GM19239 (cell line): ENCODE measurements at places on chromosomes 6 and 20.

DNA sequence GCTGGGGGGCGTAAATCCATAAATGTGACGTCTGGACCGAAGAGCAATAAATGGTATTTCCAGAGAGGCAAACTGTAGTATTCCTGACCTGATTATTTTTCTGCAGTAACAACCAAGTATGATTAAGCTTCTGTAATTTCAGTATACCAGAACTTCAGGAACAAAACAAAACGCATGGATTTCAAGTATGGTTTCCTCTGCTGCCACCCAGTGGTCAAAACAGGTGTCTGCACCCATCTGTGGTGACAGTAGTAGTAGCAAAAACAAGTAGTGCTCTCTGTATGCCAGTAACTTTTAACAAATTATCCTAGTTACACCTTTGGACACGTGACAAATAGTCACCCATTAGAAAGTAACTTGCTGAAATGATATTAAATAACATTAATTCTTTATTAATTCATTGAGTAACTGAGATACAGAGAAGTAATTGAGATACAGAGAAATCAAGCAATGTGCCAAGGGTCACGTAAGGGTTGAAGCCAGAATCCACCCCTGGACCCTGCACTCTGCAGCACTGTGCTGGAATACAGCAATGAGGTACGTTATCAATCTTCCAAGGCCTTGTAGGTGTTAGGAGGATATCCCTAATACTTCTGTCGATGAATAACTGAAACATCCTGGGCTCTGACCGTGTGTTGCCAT, 7.9 kb downstream of the CALHM4 start:
- no peak for DNase-seq

- no peak for DNase-seq
Observed at GRCh38 chr20:4449957-4450715, 271.6 kb upstream of the PRND start.

DNA sequence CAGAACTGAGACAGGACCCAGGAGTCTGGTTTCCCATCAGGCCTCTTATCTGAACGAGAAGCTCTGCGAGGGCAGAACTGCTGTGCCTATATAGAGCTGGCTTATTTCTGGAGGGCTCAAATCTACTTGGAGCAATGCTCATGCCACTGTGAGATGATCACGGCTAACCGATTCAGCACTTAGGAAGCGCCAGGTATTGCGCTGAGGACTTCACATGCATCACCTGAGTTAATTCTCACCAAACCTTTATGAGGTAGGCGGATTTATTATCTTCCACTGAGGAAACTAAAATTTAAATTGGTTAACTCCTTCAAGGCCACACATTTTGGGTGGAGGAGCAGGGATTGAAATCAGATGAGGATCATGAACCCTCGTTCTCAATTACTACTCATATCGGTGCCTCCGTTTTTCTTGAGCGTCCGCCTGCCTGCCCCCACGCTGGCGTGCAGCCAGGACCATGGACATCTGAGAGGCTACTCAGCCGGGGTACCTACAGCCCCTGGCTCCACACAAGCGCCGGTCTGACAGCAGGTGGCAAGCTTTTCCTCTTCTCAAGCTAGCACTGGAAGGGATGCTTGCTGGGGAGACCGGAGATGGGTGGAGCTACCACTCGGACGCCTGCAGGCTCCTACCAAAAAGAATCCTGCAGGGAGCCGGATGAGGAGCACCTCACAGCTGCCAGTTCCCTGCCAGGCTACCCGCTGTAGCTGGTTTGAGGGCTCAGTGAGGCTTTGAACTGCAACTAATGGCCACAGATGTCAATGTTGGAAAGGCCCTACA, 1.0 kb upstream of the PCIF1 start:
- peak; percentile 71 for DNase-seq

- no peak for DNase-seq
Observed at GRCh38 chr6:170262489-170263088, 28.3 kb downstream of the DLL1 start.

DNA sequence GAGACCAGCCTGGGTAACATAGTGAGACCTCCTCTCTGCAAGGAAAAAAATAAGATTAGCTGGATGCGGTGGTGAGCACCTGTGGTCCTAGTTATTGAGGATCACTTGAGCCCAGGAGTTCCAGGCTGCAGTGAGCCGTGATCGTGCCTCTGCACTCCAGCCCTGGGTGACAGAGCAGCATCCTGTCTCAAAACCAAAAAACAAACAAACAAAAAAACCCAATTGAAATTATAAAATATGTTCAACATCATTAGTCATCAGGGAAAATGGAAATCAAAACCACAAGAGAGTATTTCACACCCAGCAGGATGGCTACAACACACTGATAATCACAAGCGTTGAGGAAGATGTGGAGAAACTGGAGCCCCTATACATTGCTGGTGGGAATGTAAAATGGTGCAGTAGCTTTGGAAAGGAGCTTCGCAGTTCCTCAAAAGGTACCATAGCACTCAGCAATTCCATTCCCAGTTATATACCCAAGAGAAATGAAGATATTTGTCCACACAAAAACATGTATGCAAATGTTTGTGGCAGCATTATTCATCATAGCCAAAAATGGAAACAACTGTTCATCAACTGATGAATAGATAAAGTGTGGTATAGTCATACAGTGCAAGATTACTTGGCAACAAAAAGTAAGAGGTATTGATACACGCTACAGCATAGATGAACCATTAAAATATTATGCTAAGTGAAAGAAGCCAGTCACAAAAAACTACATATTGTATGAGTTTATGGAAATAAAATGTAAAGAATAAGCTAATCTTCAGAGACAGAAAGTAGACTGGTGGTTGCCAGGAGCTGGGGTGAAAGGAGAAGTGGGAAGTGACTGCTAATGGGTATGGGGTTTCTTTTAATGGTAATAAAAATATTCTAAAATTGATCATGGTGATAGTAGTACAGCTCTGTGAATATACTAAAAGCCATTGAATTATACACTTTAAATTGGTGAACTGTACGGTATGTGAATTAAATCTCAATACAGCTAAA, 38.7 kb upstream of the RIPOR2 start:
- no peak for DNase-seq

DNA sequence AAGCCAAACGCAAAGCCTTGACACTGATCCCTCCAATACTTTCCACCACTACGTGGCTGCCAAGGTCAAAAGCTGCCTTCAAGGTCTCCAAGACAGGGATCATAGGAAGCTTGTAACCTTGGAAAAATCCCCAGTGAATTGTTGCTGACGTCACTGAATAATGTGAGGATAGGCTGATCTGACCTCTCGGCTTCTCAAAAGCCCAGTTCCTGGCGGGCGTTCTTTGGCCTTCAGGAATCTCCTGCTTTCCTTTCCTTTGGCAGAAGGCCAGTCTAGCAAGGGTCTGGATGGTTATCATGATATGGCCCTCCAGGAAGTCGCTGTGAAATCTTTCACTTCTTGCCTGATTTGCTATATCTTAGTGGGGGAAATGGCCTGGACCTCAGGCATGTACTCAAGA, 61.4 kb upstream of the TNFAIP3 start:
- no peak for DNase-seq

GRCh38 chr6:30441171-30441570, 48.1 kb upstream of the HLA-E start:
- no peak for DNase-seq
